ENCODE measurements at places on chromosomes 1 and 21. TPM values are rescaled to one million over a fixed set of nuclear protein-coding genes. Genes with fewer than 3 reads are reported as not detected.

LIN28A gene
- 1,267 TPM for total RNA-seq

DNA sequence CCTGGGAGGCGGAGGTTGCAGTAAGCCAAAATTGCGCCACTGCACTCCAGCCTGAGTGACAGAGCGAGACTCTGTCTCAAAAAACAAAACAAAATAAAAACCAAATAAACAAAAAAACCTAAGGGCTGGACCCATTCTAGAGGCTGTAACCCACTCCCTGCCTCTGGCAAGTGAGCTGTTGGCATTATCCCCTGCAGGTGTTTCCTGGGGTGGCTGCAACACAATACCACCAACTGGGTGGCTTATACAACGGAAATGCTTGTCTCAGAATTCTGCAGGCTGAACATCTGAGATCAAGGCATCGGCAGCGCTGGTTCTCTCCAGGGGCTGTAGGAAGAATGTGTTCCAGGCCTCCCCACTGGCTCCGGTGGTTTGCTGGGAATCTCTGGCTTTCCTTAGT lies 15.2 kb downstream of the LRRC38 start:
- peaks cover 3% of the 10 kb centered on the region for H3K4me1 ChIP-seq
- no peaks in the 10 kb centered on the region for H3K27me3 ChIP-seq
- no peak overlapping the region for H3K4me3 ChIP-seq
- DNase-seq = peak; percentile 49
- no peaks in the 10 kb centered on the region for H3K36me3 ChIP-seq

OR2T33 gene
- total RNA-seq = not detected

GRCh38 chr1:184970691-184971161 lies 3.6 kb downstream of the NIBAN1 start:
- H3K27me3 ChIP-seq = peaks cover 16% of the 10 kb centered on the region
- no peaks in the 10 kb centered on the region for H3K4me1 ChIP-seq
- DNase-seq = no peak
- H3K27ac ChIP-seq = no peak overlapping the region
- H3K4me3 ChIP-seq = no peak overlapping the region

DNA sequence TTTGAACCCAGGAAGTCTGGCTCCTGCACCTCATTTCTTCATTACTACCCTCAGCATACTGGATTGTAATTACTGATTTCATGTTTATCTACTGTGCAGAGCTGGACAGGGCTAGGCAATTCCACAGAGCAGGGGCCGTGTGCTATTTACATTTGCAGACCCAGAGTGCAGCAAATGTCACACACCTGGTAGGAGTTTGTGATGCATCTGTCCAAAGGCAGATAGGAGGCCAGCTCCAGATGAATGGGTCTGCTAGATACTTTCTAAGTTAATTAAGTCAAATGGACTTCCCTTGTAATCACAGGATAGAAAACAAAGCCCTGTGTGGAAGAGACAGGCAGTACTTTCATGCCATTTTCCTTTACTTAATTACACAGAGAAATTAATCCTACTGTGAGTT lies 46.2 kb downstream of the PGBD5 start:
- H3K27ac ChIP-seq = no peak overlapping the region
- peaks cover 7% of the 10 kb centered on the region for H3K4me1 ChIP-seq
- H3K27me3 ChIP-seq = no peaks in the 10 kb centered on the region

GRCh38 chr1:87673748-87674147 lies 345.1 kb downstream of the LMO4 start:
- H3K27me3 ChIP-seq = no peaks in the 10 kb centered on the region
- H3K4me3 ChIP-seq = no peak overlapping the region
- H3K27ac ChIP-seq = no peak overlapping the region

UBIAD1 gene
- total RNA-seq = 31.8 TPM

GRCh38 chr1:98112626-98113025 lies 191.8 kb upstream of the DPYD start:
- no peak for DNase-seq
- peaks cover 2% of the 10 kb centered on the region for H3K36me3 ChIP-seq
- H3K4me1 ChIP-seq = no peaks in the 10 kb centered on the region
- no peak overlapping the region for H3K4me3 ChIP-seq
- no peak overlapping the region for H3K27ac ChIP-seq

TMEM79 gene
- 2.1 TPM for total RNA-seq

KRTAP19-3 gene
- total RNA-seq = not detected

CNIH3 gene
- total RNA-seq = 4.2 TPM

DNA sequence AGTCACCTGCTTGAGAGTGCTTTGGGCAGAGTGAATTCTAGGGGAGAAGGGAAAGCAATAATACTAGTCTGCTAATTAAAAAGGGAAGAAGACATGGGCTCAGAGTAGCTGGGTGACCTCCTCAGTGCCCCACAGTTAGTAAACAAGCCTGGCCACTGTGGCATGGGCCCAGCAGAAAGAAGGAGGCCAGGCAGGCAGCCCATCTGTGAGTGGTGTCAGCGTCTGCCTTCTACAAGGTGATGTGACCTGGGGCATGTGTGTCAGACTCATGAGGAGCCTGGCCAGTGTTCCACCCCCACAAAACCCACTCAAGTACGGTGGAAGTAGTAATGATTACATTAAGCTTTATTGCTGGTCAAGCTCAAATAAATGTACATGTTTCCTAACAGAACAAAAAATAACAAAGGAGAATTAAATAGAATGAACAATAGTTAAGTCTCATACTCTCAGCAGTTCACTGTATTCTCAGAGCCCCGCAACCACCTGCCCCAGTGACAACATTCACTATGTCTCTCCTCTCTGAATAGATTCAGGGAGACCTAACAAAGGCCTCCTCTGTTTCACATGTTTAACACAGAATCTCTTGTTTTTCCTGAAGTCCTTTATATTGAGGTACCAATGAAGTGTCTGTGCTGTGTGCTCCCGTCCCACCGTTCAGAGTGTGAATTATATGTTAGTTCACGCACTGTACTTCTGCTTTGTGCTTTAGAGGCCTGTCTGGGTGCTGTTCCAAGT lies 32.5 kb downstream of the SLC22A15 start:
- no peak for DNase-seq
- H3K36me3 ChIP-seq = peaks cover 11% of the 10 kb centered on the region
- H3K4me1 ChIP-seq = no peaks in the 10 kb centered on the region
- H3K27ac ChIP-seq = no peak overlapping the region

Data from H9 (cell line).